Upper lobe of left lung (tissue), 6 donors: ENCODE measurements at places on chromosomes 11 and 22. TPM values are rescaled to one million over a fixed set of nuclear protein-coding genes. Genes with fewer than 3 reads are reported as not detected.

P4HA3 gene
- total RNA-seq = not detected

DNA sequence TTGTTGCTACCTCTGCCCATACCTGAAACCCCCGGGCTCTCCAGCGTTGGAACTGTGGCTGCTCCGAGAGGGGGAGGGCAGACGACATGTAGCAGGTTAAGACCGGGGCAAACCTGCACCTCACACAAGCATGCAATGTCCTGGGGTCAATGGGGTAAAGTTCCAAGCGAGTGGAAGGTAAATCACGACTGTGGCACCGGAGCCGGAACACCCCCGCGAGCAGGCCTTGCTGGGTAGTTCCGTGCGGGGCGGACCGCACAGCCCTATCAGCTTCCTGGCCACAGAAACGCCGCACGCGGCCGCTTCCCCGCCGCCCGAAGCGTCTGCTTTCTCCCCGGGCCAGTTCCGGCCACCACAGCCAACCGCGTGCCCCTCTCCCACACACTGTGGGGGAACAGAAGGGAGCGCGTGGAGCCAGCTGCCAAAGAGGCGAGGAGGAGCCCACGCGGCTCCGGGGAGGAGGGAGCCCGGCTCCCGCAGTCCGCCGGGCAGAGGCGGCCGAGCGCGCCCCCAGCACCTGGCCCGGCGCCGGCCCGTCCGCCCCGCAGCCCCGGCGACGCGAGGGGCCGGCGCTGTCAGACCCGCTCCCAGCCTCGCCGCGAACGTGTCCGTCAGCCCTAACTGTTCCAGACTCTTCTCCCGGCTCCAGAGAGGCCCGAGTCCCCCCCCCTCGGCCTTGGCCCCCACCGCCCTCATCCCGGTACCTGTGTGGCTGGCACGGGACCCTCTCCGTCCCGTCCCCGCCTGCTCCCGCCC lies 1.6 kb downstream of the SPTBN2 start:
- H3K27me3 ChIP-seq = no peaks in the 10 kb centered on the region
- peaks cover 12% of the 10 kb centered on the region for H3K4me1 ChIP-seq
- no peak for DNase-seq
- H3K36me3 ChIP-seq = no peaks in the 10 kb centered on the region
- H3K27ac ChIP-seq = no peak overlapping the region

GRCh38 chr22:20021196-20022181 lies 579 bp downstream of the TANGO2 start:
- H3K4me3 ChIP-seq = peak overlapping the region; percentile 70
- no peaks in the 10 kb centered on the region for H3K27me3 ChIP-seq
- no peak for DNase-seq
- peaks cover 28% of the 10 kb centered on the region for H3K4me1 ChIP-seq
- peak overlapping the region; percentile 88 for H3K27ac ChIP-seq
- no peaks in the 10 kb centered on the region for H3K36me3 ChIP-seq

- H3K36me3 ChIP-seq = peaks cover 33% of the 10 kb centered on the region
- H3K27me3 ChIP-seq = no peaks in the 10 kb centered on the region
- H3K4me1 ChIP-seq = no peaks in the 10 kb centered on the region
These were observed 26.9 kb upstream of the LDHA start for GRCh38 chr11:18367431-18367830.

DNA sequence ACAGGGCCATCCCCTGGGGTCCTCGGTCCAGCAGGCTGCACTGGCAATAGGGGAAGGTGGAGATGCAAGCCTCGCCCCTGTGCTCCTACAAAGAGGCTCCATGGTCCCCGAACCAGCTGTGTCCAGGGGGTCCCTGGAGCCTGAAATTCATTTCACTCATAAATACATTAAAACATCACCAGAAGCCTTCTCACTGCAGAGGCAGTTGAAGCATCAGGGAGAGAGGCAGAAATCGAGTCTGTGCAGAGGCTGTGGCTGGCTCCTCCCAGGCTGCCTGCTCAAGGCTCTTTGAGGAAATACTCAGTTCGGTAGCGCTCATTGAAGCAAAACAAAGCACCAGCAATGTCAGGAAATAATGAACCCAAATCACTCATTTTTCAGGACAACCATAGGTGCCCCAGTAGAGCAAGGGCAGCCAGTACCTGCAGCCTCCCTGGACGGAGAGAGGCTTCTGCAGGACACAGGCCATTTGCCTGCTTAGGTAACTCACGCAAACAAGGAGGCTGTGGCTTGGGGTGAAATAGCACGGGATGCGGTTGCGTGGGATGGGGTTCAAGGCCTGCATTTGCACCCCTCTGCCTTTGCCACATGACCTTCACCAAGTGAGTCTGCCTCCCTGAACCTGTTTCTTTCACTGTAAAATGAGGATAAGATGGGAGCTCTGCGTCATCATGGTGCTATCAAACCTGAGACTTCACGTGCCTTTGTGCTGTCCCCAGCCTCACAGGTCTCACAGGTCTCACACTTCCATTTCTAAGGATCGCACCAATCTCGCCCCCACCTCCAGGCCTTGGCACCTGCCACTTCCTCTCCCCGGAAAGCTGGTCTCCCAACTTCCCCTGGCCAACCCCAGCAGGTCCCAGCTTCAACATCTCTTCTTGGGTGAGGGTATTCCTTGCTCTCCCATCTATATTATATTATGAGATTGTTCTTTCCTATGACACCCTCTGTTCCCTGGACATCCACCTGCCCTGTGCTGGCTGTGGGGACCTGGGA lies 84.3 kb upstream of the SHISAL1 start:
- no peak overlapping the region for H3K4me3 ChIP-seq
- H3K4me1 ChIP-seq = no peaks in the 10 kb centered on the region
- H3K27ac ChIP-seq = no peak overlapping the region
- H3K36me3 ChIP-seq = no peaks in the 10 kb centered on the region
- H3K27me3 ChIP-seq = no peaks in the 10 kb centered on the region
